ENCODE measurements at places on chromosomes 2 and 18. TPM values are rescaled to one million over a fixed set of nuclear protein-coding genes. Genes with fewer than 3 reads are reported as not detected.

DNA sequence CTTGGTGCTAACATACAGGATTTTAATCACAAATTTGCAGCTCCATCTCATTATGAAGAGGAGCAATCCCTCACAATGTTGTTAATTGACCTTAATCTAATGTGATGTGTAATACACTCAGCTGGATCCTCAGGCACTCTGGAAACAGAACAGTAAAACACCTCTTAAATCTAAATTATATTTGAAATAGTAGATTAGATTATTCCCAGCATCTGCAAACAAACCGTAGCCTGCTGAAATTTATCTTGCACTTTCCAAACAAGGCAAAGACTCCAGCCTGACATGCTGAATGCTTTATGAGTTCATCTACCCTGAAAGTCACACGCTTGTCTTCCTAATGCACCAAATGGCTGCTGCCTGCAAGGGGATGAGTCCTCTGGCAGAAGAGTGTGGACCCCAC lies 402.3 kb upstream of the GYPC start:
- no peak for DNase-seq

- no peak for DNase-seq
Measured at GRCh38 chr2:75551434-75551833, 9.3 kb downstream of the EVA1A start.

DNA sequence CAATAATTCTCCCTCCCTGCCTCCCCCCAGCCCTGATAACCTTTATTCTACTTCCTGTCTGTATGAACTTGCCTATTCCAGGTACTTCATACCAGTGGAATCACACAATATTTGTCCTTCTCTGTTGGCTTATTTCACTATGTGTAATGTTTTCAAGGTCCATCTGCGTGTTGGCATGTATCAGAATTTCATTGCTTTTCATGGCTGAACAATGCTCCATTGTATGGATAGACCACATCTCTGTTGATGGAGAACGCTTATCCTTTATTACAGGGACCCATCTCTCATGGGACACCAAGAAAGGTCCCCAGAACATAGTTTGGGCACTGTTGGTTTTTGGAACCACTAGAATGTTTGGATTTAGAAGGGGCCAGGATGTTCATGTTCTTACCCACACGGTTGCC lies 40.2 kb downstream of the ATOH8 start:
- no peak for DNase-seq

EVA1A gene
- total RNA-seq = 19.9 TPM

DNA sequence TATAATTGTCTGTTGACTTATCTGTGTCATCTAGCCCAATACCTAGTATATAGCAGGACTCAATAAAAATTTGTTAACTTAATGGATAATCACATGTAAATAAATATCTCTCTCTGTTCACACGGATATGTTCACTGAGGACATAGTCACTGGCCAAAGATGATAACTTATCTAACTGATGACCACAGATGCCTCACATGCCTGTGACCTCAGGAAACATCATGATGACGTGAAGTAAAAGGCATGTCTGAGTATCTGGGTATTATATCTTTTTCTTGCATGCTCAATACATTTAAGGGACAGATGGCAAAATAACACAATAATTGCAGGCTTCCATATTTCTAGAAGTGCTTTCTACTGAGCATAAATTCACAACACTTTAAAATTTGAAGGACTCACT lies 41.4 kb upstream of the PARD3B start:
- DNase-seq = no peak

DNA sequence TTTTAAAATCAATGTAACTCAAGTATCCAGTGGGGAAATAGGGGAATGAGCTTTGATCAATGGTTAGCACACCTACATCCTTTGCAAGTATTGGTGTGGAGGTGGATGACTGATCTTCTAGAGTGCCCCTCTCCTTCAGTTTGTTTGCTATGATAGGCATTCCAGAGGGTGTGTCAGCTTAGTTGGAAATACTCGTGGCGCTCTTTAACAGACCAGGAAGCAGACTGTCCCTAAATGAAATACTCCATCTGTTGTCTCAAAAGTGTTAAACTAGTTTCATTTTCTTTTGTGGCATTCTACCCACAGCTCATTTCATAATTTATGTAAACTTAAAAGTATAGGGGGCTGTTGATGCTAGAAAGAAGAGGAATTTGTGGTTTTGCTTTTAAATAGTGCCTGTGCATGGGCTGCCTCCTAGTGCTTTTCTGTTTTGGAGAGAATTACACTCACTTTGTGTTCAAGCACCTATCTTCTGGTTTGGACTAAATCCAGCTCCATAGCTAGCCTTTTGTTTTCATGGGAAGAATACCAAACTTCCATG lies 66.2 kb downstream of the STAT1 start:
- no peak for DNase-seq

DNA sequence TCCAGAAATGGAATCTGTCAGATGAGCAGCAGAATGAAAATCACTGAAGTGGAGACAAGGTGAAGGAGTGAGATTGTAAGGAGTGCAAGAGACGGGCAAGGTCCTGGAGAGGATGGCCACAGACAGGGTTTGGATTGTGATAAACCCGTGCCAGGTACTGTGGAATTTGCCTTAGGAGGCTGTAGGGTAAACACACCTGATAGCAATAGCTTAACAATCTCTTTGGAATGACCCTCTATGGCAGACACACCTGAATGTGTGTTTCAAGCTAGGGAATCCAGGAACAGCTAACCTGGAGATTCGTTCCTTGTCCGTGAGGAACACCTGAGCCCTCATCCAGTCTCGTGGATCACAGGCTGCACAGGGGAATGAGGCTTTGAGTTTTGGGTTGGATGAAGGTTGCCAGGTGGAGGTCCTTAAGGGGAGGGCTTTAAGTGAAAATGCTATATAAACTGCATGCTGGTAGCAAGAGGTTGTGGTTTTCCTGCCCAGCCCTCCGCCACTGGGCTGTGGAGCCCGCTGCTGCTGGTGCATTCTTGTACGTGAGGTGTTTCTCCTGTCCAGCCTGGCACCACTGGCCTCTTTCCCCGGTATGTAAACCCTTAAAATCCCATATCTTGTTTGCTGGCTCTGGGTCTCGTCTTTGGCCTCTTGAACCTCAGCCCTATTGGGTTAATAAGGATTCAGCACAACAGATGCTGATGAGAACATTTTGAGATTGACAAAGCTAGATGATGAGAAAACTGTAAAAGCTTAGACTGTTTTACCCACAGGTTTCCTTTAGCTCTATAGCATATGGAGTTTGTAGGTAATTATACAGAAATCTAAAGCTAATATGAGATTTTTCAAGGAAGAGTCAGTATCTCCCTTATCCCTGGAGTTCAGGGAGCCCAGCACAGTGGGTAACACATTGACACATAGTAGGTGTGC lies 117.9 kb downstream of the ARHGAP15 start:
- no peak for DNase-seq

ST8SIA5 gene
- 0.49 TPM for total RNA-seq

GRCh38 chr18:30999186-30999585 lies 43.4 kb downstream of the DSC3 start:
- DNase-seq = no peak

- DNase-seq = no peak
Measured at GRCh38 chr2:68727683-68728375, 6.8 kb upstream of the ARHGAP25 start.

AGXT gene
- total RNA-seq = not detected
